Heart left ventricle (tissue), 16 donors: ENCODE measurements at places on chromosomes 16 and 17. TPM values are rescaled to one million over a fixed set of nuclear protein-coding genes. Genes with fewer than 3 reads are reported as not detected.

DNA sequence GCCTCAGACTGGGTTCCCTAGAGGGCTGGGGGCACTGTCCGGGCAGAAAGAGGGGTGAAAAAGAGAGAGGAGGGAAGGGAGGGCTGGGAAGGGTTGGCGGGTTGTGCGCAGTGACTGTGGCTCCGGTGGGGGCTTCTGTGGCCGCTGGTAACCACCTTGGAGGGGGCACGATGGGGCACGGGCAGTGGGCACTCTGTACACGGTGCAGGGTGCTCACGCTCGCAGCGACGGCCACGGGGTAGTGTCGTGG, 588 bp downstream of the PLLP start:
- peak overlapping the region; percentile 34 for H3K27ac ChIP-seq
- no peak for DNase-seq
- H3K36me3 ChIP-seq, result no peaks in the 10 kb centered on the region
- H3K27me3 ChIP-seq, result peaks cover 11% of the 10 kb centered on the region

DNA sequence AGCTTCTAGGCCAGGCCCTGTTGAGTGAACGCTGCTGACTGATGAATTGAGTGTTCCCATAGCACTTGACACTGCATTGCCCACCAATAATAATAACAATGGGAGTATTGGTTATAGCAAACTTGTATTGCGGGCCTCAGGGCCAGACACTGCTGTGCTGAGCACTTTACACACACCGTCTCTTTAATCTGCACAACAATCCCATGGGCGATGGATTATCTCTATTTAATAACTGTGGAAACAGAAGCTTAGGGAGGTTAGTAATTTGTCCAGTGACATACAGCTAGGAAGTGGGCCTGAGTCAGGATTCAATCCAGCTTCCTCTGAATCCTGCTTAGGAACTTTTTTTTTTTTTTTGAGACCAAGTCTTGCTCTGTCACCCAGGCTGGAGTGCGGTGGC, 11.2 kb downstream of the ARHGAP23 start:
- no peaks in the 10 kb centered on the region for H3K36me3 ChIP-seq
- no peak overlapping the region for H3K4me3 ChIP-seq
- H3K27ac ChIP-seq, result no peak overlapping the region
- no peaks in the 10 kb centered on the region for H3K27me3 ChIP-seq
- no peak for DNase-seq

- no peak overlapping the region for H3K27ac ChIP-seq
- no peak overlapping the region for H3K4me3 ChIP-seq
- no peaks in the 10 kb centered on the region for H3K27me3 ChIP-seq
- H3K4me1 ChIP-seq, result peaks cover 31% of the 10 kb centered on the region
Observed at GRCh38 chr16:31036691-31037090, 3.3 kb downstream of the STX4 start.

- no peaks in the 10 kb centered on the region for H3K4me1 ChIP-seq
- no peak for DNase-seq
- H3K27ac ChIP-seq, result peak overlapping the region; percentile 97
- peaks cover 37% of the 10 kb centered on the region for H3K36me3 ChIP-seq
- peak overlapping the region; percentile 93 for H3K4me3 ChIP-seq
- no peaks in the 10 kb centered on the region for H3K27me3 ChIP-seq
Observed at GRCh38 chr17:68248891-68249290, 1.0 kb downstream of the AMZ2 start.

The ULK2 gene
- 16.9 TPM for total RNA-seq

- H3K4me1 ChIP-seq, result peaks cover 16% of the 10 kb centered on the region
- peak overlapping the region; percentile 58 for H3K27ac ChIP-seq
- H3K4me3 ChIP-seq, result no peak overlapping the region
- H3K27me3 ChIP-seq, result no peaks in the 10 kb centered on the region
- peaks cover 45% of the 10 kb centered on the region for H3K36me3 ChIP-seq
Observed at GRCh38 chr17:17900615-17901520, 64.1 kb upstream of the SREBF1 start.

The SCO1 gene
- total RNA-seq, result 42.9 TPM

- no peaks in the 10 kb centered on the region for H3K27me3 ChIP-seq
- peak overlapping the region; percentile 44 for H3K27ac ChIP-seq
Observed at GRCh38 chr16:19746561-19746960, 28.5 kb downstream of the IQCK start.

GRCh38 chr16:85149776-85150175, 37.5 kb upstream of the CIBAR2 start:
- no peaks in the 10 kb centered on the region for H3K36me3 ChIP-seq
- DNase-seq, result peak; percentile 79
- peaks cover 12% of the 10 kb centered on the region for H3K4me1 ChIP-seq
- peak overlapping the region; percentile 26 for H3K27ac ChIP-seq
- no peak overlapping the region for H3K4me3 ChIP-seq

- no peak for DNase-seq
- H3K4me3 ChIP-seq, result no peak overlapping the region
- H3K36me3 ChIP-seq, result no peaks in the 10 kb centered on the region
- H3K27ac ChIP-seq, result no peak overlapping the region
Observed at GRCh38 chr16:81399909-81400308, 44.7 kb upstream of the CMIP start.

GRCh38 chr17:16464303-16465051, 27.5 kb downstream of the LRRC75A start:
- DNase-seq, result no peak
- H3K36me3 ChIP-seq, result no peaks in the 10 kb centered on the region
- H3K27ac ChIP-seq, result no peak overlapping the region
- H3K4me3 ChIP-seq, result no peak overlapping the region

The FA2H gene
- total RNA-seq, result not detected

- no peaks in the 10 kb centered on the region for H3K27me3 ChIP-seq
- no peaks in the 10 kb centered on the region for H3K4me1 ChIP-seq
- no peaks in the 10 kb centered on the region for H3K36me3 ChIP-seq
- H3K4me3 ChIP-seq, result no peak overlapping the region
- no peak overlapping the region for H3K27ac ChIP-seq
Observed at GRCh38 chr17:52207796-52208195, 49.3 kb upstream of the CA10 start.

DNA sequence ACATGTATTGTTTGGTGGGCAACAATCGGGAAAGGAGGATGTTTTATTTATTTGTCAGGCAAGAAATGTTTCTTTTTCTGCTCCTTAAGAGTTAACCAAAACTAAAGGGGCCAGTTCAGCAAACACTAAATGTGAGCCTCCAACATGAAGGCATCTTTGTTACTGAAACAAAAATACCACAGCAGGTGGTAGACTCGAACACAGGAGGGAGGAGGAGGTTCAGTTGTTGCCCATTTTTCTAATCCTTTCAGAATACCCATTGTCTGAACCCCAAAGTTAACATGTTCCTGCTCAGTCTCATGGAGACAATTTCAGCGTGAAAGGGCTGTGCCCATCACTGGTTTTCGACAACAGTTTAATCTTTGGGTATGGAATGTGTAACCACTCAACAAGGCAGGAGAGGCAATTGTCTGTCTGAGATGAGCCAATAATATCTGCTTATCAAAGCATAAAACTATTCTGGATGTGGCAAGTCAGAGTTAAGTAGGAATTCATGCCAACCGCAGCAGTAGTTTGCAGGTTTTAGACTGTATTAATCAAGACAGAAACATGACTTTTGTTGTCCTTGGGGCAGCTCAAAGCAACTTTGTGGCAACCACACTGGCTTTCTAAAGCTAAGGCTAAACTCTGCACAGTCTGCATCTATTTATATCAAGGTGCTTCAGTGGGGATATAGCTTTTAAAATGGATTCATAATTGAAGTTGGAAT, 211.7 kb downstream of the FTO start:
- H3K36me3 ChIP-seq, result no peaks in the 10 kb centered on the region
- no peak overlapping the region for H3K4me3 ChIP-seq
- no peak for DNase-seq
- H3K27ac ChIP-seq, result no peak overlapping the region
- H3K4me1 ChIP-seq, result peaks cover 32% of the 10 kb centered on the region

The EVPLL gene
- not detected for total RNA-seq

- H3K27me3 ChIP-seq, result no peaks in the 10 kb centered on the region
- no peak for DNase-seq
- peaks cover 63% of the 10 kb centered on the region for H3K36me3 ChIP-seq
- no peak overlapping the region for H3K27ac ChIP-seq
- no peak overlapping the region for H3K4me3 ChIP-seq
- H3K4me1 ChIP-seq, result peaks cover 32% of the 10 kb centered on the region
Observed at GRCh38 chr16:18783430-18784341, 6.4 kb downstream of the RPS15A start.

DNA sequence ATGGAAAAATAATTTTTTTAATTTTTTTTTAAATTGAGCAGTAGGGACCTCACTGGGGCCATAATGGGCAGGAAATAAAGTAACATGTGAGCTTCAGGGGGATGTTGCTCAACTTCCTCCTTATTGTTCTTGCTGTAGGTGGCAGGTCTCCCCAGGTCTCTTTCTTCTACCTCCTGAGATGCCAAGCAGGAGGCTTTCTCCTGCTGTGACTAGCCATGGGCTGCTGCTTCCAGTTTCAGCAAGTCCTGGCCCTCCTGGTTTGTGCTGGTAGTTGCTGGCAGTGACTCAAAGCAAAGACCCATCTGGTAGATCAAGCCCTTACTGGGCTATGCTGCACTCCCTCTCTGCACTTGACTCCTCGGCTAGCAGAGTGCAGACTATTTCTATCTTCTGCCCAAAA, 2.3 kb downstream of the DPEP2NB start:
- no peaks in the 10 kb centered on the region for H3K4me1 ChIP-seq
- H3K4me3 ChIP-seq, result no peak overlapping the region
- H3K27me3 ChIP-seq, result no peaks in the 10 kb centered on the region
- H3K27ac ChIP-seq, result no peak overlapping the region

The KLHL10 gene
- total RNA-seq, result not detected

DNA sequence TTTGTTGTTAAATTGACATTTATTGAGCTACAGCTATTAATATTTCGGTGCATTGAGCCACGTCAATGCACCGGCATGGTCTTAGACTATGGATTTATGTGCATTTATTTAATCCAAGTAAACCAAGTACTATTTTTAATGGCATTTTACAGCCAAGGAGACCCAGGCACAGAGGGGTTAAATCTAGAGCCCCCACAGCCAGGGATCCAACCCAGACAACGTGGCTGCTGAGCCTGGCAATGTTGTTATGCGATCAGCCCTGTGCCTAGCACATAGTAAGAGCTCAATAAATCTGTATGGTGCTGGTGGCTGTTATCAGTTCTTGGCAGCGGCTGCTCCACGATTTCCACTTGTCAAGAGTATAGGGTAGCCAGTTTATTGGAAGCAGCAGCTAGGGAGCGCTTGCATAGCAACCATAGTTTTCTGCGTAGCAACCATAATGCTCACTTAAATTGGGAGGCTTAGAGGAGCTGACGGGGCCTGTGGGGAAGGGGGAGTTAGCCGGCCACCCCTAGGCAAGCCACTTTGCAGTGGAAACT, 541 bp upstream of the RBBP6 start:
- DNase-seq, result no peak
- no peaks in the 10 kb centered on the region for H3K27me3 ChIP-seq
- peak overlapping the region; percentile 99 for H3K27ac ChIP-seq
- H3K4me1 ChIP-seq, result peaks cover 24% of the 10 kb centered on the region

GRCh38 chr16:74431516-74431915, 10.2 kb upstream of the CLEC18B start:
- no peak overlapping the region for H3K4me3 ChIP-seq
- H3K36me3 ChIP-seq, result no peaks in the 10 kb centered on the region
- H3K27me3 ChIP-seq, result no peaks in the 10 kb centered on the region
- H3K27ac ChIP-seq, result no peak overlapping the region

GRCh38 chr16:24075931-24076716, 180.0 kb upstream of the CACNG3 start:
- H3K36me3 ChIP-seq, result no peaks in the 10 kb centered on the region
- DNase-seq, result no peak
- no peaks in the 10 kb centered on the region for H3K27me3 ChIP-seq
- H3K4me3 ChIP-seq, result no peak overlapping the region

GRCh38 chr16:54942353-54942943, 11.8 kb downstream of the IRX5 start:
- peaks cover 20% of the 10 kb centered on the region for H3K4me1 ChIP-seq
- peaks cover 26% of the 10 kb centered on the region for H3K27me3 ChIP-seq
- H3K4me3 ChIP-seq, result no peak overlapping the region
- DNase-seq, result no peak
- H3K36me3 ChIP-seq, result no peaks in the 10 kb centered on the region

The SLC2A4 gene
- total RNA-seq, result 172 TPM

The CCL4L2 gene
- not detected for total RNA-seq

The TBC1D3G gene
- total RNA-seq, result not detected

DNA sequence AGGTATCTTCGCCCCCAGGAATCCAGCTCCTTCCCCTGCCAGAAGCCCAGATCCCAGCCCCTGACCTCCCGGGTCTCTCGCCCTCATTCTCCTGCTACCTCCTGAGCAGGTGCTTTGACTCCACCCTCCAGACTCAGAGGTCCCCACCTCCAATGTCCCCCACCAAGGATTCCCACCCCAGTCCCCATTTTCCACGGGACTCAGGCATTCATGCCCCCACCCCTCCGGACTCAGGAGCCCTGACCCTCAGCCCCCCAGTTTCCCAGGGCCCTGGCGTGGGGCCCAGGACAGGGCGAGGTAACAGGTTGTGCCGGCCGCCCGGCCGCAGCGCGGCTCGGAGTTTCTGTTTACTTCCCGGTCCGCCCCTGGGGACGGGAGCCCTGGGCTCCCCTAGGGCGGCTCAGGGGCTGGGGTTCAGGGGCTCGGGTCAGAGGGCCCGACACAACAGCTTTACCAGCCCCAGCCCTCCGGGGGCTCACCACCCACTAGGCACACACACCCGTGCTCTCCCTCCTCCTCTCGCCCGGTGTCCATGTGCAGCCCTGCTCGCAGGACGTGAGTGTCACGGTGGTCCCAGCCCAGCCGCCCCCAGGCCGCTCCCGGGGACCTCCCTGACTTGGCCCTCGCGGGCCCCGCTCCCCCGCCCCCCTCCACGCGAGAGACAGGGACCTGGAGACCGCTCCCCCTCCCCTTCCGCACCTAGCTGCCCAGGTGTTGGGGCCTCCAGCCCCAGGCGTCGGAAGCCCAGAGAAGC, 595 bp downstream of the BICDL2 start:
- H3K27ac ChIP-seq, result no peak overlapping the region
- H3K36me3 ChIP-seq, result no peaks in the 10 kb centered on the region
- peaks cover 87% of the 10 kb centered on the region for H3K27me3 ChIP-seq
- peaks cover 5% of the 10 kb centered on the region for H3K4me1 ChIP-seq

The FOXC2 gene
- total RNA-seq, result 2.6 TPM

The TCAP gene
- 7,878 TPM for total RNA-seq

The KRT20 gene
- not detected for total RNA-seq

DNA sequence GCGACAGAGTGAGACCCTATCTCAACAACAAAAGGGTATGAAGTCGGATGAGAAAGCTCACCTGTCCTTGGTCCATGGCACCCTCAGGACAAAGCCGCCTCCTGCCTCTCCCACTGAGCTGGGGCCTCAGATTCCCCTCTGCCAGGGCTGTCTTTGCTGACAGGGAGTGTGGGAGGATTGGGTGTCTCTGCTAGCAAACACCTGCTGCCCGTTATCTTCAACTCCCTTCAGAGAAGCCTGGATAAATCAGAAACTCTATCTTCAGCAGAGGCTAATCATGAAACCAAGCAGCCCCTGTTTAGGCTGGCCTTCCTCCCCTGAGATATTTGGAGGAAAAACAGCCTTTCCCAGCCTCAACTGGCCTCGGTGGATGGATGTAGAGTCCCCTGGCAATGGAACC, 36.3 kb upstream of the CDH1 start:
- no peak for DNase-seq
- no peaks in the 10 kb centered on the region for H3K27me3 ChIP-seq
- H3K4me1 ChIP-seq, result no peaks in the 10 kb centered on the region
